ENCODE measurements at places on chromosomes 2 and 18.

DNA sequence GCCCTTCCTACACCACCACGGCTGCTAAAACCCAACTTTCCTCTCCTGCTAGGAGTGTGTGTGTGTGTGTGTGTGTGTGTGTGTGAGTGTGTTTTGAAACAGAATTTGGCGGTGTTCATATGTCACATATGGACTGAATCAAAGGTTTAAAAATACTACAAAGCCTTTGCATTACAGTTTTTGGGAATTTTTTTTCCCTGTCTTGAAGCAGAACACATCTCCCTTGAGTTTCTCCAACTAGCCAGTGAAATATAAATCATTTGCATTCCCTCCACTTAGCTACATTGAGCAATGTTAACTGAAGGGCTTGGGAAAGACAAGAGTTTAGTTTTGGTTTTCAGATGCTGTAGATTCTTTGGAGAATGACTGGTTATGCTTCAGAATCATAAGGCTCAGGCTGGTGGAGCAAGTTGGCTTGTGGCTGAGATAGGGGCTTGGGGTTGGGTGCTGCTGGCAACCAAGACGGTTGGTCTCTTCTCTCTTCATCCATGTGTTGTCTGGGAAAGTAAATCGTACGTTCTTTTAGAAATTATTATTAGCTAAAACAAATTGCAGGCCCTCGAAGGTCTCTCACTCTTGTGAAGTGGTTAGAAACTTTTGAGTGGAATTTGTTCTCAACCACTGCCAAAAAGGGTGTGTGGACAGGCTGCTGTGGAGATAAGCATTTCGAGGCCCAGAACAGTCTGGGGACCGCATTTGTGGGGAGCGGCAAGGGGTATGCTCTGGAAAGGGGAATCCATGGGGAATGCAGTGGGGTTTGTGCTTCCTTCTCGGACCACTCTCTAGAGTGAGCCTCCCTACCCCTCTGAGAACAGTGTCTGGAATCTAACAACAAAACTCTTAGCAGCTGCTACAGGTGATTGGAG, 1.4 kb downstream of the NRP2 start:
- no peak overlapping the region for H3K27ac ChIP-seq
- H3K36me3 ChIP-seq = no peaks in the 10 kb centered on the region
- DNase-seq = no peak
- H3K4me3 ChIP-seq = no peak overlapping the region

DNA sequence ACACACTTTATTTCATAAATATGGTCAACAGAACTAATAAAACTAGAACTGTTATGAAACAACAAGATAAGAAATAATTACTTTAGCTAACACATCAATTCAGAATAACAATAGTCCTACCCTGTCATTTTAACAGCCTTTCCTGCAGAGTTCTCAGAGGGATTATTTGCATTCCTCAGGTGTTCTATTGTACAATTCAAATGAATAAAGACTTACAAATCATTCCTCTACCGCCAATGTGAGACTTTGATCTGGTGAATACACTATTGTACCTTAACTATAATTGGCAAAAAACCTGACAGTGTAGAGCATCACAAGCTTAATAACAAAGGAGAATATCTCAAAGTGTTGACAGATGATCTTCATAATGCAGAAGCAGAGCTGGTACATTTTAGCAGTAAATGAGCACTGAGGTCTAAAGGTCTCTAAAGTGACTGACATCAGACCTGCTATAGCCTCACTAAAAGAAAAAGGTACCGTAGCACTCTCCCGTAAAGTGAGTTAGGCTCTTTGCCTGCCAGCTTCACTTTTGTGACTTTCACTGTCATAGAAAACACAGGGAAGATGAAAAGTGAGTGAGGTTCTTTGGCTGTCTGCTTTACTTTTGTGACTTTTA, 118.8 kb upstream of the SP3 start:
- no peaks in the 10 kb centered on the region for H3K27me3 ChIP-seq
- H3K4me1 ChIP-seq = no peaks in the 10 kb centered on the region
- no peak for DNase-seq
- no peak overlapping the region for H3K4me3 ChIP-seq

DNA sequence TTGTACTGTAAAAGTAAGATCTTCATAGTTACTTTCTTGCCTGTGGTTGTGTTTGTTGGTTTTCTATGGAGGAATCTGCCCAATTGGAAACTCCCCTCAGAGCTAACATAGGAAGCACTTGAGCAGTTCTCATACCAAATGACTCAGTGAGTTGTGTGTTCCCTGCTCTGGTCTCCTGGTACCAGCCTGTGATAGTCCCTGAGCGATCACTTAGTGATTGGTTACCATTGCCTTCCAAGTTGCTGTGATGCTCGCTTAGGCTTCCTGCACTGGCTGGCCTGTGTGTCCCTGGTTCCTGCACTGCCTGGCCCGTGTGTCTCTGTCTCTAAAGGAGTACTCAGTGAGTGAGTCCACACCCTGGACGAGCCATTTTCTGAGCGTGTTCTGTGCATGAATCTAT, 133.0 kb downstream of the MAP4K4 start:
- no peak for DNase-seq
- no peak overlapping the region for H3K27ac ChIP-seq
- H3K36me3 ChIP-seq = peaks cover 68% of the 10 kb centered on the region
- H3K4me1 ChIP-seq = peaks cover 57% of the 10 kb centered on the region
- H3K27me3 ChIP-seq = no peaks in the 10 kb centered on the region
- H3K4me3 ChIP-seq = no peak overlapping the region

GRCh38 chr18:44133483-44133882, 547.2 kb upstream of the SETBP1 start:
- H3K4me1 ChIP-seq = no peaks in the 10 kb centered on the region
- no peaks in the 10 kb centered on the region for H3K36me3 ChIP-seq
- H3K27me3 ChIP-seq = no peaks in the 10 kb centered on the region

GRCh38 chr18:72630991-72631390, 86.8 kb upstream of the CBLN2 start:
- H3K36me3 ChIP-seq = no peaks in the 10 kb centered on the region
- H3K27ac ChIP-seq = no peak overlapping the region
- no peaks in the 10 kb centered on the region for H3K4me1 ChIP-seq
- H3K27me3 ChIP-seq = no peaks in the 10 kb centered on the region
- no peak overlapping the region for H3K4me3 ChIP-seq

DNA sequence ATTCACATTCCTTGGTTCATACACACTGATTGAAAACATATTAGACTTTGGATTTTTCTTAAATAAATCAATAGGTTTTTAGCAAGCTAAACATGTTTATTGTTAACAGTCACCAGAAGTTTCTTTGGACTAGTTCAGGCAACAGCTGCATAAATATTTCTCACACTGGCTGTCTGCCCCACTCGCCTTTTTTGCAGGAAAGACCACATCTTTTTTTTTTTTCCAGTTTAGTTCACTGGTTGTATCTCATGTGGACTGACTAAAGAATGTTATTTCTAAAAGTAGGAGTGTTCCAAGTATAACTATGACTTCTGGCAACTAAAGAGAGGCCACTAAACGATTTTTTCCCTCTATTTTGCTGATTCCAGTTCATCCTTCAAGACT, 31.1 kb downstream of the SLC40A1 start:
- H3K4me1 ChIP-seq = no peaks in the 10 kb centered on the region
- H3K27me3 ChIP-seq = no peaks in the 10 kb centered on the region
- no peak for DNase-seq
- H3K4me3 ChIP-seq = no peak overlapping the region

All from CD4-positive, CD25-positive, alpha-beta regulatory T cell (primary cell).